ENCODE measurements at places on chromosomes 6 and 20.
A peak's percentile ranks its signal among the peaks of the same experiment; 100 is the strongest.

DNA sequence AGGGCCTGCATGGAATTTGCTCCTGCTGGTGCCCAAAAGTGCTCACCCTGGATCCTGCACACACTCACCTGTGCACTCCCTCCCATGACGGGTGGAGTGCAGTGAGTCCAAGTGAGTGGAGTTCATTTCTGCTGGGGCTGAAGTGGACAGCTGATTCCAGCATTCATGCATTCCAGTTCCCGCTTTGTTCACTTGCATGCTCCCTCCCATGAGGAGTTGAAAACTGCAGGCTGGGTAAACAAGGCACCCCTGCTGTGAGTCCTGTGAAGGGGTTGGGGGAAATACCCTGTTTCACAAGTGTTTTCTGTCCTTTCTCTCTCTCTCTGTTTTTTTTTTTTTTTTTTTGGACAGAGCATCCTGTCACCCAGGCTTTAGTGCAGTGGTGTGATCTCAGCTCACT is 454.1 kb upstream of the NOX3 start:
- no peak for DNase-seq

- no peak for DNase-seq
Measured at GRCh38 chr6:142307963-142308748, 6.3 kb downstream of the ADGRG6 start.

GRCh38 chr20:34794006-34794585 is 31.4 kb downstream of the NCOA6 start:
- DNase-seq: no peak

GRCh38 chr6:119067091-119067490 is 11.4 kb downstream of the FAM184A start:
- DNase-seq: no peak

DNA sequence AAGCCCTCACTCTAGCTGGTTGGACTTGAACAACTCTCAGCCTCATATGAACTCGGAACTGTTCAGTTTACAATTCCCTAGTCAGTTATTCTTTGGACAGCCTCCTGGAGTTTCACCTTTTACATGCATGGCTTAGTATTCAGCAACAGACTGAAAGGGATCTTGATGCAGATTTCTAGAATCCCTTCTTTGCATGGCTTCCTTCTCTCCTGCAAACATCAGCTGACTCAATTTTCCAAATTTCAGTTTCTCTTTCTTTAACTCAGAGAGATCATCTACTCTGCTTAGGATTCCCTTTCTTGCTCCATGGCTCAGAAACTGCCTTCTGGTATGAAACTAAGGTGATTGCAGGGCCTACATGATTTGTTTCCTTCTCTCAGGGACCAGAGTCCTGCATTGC is 99.6 kb downstream of the CEP57L1 start:
- peak; percentile 49 for DNase-seq

DNA sequence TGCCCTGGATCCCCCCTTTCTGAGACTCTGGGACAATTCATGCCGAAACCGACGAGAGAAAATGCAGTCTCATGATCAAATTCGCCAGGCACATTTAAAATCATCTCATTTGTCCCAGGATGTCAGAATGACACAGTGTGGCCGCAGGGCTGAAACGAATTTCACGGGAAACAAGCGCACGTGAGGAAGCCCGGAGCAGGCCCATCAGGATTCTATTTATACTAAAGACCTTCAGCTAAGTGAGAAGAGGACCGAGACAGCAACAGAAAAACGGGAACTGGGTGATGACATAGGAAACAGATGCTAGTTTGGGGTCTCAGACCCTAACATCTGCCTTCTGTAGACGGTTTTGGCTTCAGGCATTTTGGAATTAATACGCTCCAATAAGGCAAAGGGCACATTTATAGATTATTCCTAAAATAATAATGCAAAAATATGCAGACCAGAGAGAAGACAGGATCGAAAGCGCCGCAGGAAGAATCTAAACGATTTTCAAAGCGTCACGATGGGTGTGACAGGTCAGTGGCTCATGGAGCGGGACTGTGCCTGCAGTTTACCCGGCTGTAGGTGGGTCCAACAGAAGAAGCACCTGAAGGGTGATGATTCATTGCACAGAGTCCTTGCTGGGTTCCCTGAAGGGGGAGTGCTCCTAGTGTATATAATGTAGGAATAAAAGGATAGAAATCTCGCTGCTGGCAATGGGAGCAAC is 80.8 kb upstream of the MPC1 start:
- no peak for DNase-seq

DNA sequence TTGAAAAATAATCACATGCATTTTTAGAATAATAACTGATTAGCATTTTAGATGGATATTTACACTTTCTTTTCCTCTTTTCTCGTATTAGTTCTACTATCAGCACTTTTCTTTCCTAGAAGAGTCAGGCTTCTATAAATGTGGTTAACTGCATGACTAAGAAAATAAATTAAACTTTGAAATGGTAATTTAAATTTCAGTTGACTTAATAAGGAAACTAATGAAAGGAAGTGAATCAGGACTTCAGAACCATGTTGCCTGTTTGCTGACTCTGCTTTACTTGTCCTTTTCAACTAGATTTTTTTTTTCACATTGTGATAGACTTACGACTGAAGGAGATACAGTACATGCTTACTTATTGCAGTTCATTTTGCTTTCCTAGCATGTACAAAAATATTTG is 1258.2 kb upstream of the EYS start:
- no peak for DNase-seq

GRCh38 chr6:87573307-87574024 is 16.3 kb downstream of the RARS2 start:
- no peak for DNase-seq

GRCh38 chr6:14848019-14848418 is 397.9 kb upstream of the JARID2 start:
- no peak for DNase-seq
